NCI-H1417 treated with DMSO at 0.1 percent for 48 hours (cell line): ENCODE measurements at places on chromosomes 3 and 15.

- DNase-seq: no peak
Measured at GRCh38 chr3:195060531-195061291, 210.2 kb downstream of the XXYLT1 start.

- peak; percentile 51 for DNase-seq
Measured at GRCh38 chr15:99305761-99306505, 54.7 kb downstream of the LRRC28 start.

GRCh38 chr3:195075941-195076875 is 194.8 kb downstream of the XXYLT1 start:
- DNase-seq: no peak

DNA sequence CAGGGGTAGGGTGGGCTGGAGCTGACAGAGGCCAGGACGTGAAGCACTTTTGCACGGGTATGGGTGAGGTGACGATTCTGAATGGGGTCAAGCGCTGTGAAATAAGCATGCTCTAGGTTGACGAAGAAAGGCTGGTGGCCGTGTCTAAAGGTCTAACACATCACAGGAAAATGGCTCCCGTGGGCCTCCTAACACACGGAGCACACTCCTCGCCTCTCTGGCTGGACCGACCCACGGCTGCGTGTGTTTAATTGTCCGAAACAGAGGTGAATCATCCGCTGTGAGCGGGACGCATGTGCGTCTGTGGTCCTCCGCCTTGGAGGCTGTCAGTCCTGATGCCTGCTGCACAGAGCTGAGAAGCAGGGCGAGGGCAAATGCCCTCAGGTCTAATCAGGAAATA is 130.6 kb downstream of the NSMCE3 start:
- no peak for DNase-seq

DNA sequence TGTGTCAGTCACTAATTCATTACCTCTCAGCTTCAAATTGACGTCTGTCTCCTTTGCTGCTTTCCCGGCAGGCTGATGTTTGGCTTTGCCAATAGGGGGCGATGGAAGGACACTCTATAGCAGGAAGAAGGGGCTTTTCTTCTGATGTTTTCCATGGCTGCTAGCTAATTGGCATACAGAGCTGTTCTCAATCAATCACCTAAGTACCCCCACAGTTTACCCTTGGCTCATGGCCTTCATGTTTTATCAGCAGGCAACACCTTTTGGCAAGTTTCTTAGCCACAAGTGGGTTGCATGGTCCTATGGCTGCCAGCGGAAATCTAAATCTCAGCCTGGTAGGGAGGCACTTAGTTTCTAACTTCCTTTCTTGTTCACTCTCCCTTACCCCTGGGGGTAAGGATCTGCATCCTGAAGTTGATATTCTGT is 45.0 kb downstream of the ESYT3 start:
- peak; percentile 7 for DNase-seq

DNA sequence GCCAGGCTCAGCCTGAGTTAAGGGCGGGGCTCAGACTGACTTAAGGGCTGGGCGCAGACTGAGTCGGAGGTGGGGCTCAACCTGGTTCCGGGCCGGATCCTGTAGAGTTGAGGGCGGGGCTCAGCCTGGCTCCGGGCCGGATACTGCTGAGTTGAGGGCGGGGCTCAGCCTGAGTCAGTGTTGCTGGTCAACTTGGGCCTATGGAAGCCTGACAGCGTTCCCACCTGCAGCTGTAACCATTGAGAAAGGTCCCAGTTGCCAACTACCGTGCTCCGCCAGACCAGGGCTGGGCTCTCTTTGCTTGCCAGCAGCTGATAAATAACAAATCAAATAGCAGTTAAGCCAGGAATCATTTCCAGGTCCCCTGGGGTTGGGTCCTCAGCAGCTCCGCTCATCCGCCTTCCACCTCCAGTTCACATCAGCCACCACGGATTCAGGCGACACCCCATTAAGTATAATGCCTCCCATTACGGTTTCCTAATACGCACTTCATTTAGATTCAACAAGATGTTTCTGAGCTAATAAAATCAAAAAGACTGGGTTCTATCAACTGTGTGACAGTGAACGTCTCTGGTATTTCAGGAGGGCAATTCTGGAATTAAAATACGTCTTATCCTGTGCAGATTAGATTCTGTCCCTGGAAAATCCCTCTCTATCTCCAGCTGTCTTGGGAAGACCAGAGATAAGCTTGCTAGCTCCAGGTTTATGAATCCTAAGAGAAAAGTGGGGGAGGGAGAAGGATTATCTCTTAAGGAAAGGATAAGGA is 7.3 kb downstream of the GRIP2 start:
- no peak for DNase-seq

DNA sequence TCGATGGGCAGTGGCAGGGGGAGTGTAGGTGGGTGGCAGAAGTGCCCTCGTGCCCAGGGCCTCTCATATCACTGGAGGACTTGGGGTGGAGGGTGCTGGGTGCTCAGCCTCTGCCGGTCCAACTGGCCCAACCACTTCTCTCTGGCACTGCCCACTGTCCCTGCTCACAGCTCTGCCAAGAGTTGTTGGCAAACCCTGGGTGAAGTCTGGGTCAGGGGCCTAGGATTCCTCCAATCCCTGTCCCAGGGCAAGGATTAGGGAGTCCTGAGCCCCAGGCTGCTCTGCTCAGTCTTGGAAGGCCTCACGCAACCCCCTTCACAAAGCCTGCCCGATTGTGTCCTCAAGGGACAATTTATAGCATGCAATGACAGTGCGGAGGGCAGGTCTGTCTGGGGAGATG is 5.2 kb upstream of the PRKCD start:
- DNase-seq: no peak

DNA sequence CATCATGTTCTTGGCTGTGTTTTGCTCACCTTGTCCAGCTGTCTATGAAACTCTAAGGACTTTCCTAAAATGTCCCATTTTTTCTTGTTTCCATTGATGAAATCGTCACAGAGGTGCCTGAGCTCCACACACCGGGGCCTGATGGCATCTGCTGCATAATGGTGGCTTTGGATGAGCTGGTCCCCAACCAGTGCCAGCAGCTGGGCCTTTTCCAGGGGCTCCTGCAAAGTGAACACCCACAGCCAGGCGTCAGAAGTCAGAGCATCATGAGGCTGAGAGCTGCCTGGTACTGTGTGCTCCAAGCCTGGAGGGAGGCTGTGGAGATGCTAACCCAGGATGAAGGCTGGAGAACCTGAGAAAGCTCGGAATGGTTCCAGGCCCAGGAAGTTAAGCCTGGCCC is 46.9 kb downstream of the B3GNT5 start:
- DNase-seq: no peak

DNA sequence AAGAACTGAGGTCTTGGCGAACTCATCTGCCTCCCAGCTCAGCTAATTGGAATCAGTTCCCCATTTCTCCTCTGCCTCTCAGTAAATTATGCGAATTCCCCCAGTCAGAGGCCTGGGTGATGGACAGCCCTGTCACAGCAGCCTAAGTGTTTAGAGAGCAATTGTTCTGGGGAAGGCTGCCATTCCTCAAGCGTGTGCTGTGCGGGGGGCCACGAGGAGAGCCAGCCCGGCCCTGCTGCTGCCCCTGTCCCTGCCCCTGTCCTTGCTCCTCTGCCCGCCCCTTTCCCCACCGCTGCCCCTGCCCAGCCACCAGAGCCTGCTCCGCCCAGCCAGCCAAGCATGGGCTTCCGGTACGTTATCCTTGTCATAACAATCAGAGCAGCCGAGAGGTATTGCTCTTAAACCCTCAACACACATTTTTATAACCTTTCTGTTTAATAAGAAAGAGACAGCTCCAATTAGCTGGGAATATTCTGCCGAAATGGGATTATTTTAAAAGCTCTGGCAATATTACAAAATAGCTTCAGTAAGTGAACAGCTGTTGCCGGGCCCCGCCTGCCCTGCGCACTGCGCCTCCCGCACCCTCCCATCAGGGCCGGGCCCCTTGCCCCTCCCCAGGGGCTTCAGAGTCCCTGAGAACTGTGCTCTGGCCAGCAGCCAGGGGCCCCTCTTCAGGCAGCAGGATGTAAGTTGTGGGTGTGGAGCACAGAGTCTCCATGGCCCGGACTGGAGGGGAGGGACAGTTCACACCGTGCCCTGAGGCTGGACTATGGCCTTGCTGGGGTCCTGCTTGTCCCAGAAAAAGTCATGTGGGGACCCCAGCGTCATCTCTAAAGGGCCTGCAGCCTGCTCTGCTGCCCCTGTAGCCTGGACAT is 12.4 kb upstream of the CACNA2D2 start:
- DNase-seq: no peak
